ENCODE measurements at places on chromosomes 5 and 9.
A peak's percentile ranks its signal among the peaks of the same experiment; 100 is the strongest.

DNA sequence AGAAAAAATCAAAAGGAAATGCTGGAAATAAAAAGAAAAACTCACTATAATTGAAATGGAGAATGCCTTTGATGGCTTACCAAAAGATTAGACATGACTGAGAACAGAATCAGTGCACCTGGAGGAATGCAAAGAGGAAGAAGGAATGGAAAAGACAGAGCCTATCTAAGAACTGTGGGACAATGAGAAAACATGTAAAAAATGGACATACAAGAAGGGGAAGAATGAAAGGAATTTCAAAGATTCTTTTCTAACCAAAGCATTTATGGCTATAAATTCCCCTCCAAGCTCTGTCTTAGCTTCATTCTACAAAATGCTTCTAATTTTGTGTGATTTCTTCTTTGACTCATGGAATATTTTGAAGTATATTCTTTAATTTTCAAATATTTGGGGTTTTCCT, 47.5 kb upstream of the CLK4 start:
- DNase-seq: no peak

GRCh38 chr5:26193626-26194025, 844.8 kb downstream of the CDH9 start:
- no peak for DNase-seq

- DNase-seq: no peak
These were observed 119.1 kb upstream of the TBC1D2 start for GRCh38 chr9:98374385-98375051.

GRCh38 chr5:56610093-56610698, 205.2 kb upstream of the MAP3K1 start:
- DNase-seq: peak; percentile 39

DNA sequence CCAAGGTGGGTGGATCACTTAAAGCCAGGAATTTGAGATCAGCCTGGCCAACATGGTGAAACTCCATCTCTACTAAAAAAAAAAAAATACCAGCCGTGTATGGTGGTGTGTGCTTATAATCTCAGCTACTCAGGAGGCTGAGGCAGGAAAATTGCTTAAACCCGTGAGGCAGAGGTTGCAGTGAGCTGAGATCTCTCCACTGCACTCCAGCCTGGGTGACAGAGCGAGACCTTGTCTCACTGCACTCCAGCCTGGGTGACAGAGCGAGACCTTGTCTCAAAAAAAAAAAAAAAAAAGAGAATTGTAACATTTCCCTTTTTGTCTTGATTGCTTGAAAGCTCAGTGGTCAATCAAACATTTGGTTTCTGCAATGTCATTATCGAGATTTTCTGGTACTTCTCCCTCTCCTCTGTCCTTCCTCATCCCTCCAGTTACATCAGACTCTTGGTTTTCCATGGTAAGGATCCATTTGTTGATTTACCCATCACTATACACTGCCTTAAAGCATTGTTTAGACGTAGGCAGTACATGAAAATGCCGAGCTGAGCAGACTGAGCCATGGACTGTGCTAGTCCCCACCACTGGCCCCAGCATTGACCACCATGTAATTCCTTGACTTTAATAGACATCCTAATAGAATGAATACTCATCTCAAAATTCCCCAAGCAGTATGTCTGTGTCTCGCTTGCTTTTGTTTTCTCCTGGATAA, 11.5 kb upstream of the AIF1L start:
- DNase-seq: no peak

DNA sequence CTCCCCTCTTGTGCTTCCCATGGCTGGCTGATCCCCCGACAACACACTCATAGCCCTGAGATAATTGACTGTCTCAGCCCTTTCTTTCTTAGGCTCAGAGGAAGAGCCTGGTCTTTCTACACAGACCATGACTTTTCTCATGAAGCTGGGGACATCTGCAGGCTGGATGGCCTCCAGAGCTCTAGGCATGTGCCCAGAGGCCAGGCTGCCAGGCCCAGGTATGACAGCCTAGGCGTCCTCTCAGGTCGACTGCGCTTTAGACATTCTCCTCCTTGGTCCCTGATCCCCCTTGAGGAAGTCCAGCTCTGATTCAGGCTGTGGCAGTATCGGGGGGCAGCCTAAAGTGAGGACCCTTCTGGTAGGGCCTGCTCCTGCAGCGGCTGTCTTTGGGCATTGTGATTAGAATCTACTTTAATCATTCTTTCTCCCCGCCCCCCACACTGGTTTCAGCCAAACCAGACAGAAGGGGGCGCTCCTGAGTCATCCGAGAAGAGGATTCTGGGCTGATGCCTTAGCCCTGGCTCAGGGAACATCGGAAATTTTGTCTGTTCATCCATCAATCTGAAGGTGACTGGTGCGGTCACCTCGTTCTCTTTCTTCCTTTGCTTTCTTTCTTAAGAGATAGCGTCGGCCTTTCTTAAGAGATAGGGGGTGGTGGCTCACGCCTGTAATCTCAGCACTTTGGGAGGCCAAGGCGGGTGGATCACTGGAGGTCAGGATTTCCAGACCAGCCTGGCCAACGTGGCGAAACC, 66.5 kb upstream of the HSPA9 start:
- DNase-seq: peak; percentile 78

- no peak for DNase-seq
These were observed 8.8 kb downstream of the SPRY4 start for GRCh38 chr5:142316051-142316450.

GRCh38 chr9:10704720-10705119, 91.9 kb upstream of the PTPRD start:
- no peak for DNase-seq

- DNase-seq: no peak
These were observed 690.4 kb upstream of the CDH18 start for GRCh38 chr5:20678386-20678785.

GRCh38 chr9:99823681-99824377, 2.1 kb downstream of the NR4A3 start:
- peak; percentile 89 for DNase-seq

GRCh38 chr5:52748590-52748989, 39.1 kb upstream of the ITGA1 start:
- DNase-seq: no peak

DNA sequence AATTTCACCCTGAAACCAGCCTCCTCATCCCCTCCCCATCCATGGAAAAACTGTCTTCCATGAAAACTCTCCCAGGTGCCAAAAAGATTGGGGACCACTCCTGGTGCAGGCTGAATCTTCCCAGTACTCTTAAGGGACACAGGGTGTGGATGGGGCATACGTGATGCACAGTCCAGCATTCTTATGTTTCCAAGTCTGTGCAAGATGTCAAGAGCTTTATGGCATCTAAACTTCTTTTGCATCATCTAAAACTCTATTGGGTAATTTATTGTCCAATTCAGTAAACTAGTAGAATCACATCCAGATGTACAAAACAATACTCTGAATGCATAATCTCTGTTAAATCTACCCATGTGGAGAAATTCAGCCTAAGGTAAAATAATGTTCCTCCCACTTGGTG, 9.3 kb upstream of the FGD3 start:
- DNase-seq: no peak

Measured in activated naive CD4-positive, alpha-beta T cell treated with Interleukin-2 at 50 U/mL for 16 hours (primary cell).